ENCODE measurements at places on chromosomes 1 and 21.

GRCh38 chr1:234746798-234747196 lies 136.8 kb upstream of the IRF2BP2 start:
- no peak for DNase-seq

DNA sequence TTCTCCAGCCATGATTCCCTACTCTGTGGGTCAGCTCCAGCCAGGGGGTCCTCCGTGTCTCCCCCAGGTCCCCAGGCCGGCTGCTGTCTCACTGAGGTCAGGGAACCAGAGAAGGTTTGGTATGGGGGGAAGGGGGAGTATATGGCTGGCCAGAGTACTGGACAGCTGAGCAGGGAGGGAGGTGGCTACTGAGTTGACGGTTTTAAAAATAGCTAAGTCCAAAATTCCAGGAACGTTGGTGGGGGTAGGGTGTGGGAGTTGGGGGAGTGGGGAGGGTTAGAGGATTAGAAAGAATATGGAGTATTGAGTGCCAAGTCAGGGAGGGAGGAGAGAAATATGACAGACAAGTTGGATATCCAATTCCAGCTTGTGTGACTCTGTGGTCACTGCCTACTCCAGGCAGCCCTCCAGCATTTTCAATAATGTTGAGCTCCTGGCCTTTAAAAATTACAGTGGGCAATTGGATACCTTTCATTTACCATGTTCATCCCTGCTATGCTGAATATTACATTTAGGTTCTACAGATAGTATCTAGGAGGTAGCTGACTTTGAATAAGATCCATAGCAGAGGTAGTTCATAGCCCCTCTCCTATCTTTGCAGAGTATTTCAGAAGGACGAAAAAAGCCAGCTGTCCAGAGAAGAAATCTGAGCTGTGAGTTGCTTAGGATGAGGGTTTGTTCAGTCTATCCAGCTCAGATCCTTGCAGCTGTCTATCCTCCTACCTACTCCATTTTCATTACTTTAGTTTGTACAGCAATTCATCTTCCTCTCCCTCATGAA lies at the start of gene HJV:
TSS of gene HJV (minus strand) at position 114 of the 781 bp plus-strand sequence. CDS start 1,504 bp downstream, outside the sequence.
- no peak for DNase-seq

- DNase-seq = no peak
Observed at GRCh38 chr1:53291574-53291973, 36.3 kb downstream of the LRP8 start.

DNA sequence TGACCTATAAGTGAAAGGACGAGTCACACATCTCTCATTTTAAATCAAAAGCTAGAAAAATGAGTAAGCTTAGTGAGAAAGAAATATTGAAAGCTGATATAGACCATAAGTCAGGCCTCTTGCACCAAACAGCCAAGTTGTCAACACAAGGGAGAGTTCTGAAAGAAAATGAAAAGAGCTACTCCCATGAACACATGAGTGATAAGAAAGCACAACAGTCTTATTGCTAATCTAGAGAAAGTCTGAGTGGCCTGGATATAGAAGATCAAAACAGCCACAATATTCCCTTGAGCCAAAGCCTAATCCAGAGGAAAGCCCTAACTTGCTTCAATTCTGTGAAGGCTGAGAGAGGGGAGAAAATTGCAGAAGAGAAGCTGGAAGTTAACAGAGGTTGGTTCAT lies 175.0 kb downstream of the SMYD3 start:
- no peak for DNase-seq
